ENCODE measurements at places on chromosomes 7 and 10. TPM values are rescaled to one million over a fixed set of nuclear protein-coding genes. Genes with fewer than 3 reads are reported as not detected.

ADCYAP1R1 gene
- 56.7 TPM for total RNA-seq

DNA sequence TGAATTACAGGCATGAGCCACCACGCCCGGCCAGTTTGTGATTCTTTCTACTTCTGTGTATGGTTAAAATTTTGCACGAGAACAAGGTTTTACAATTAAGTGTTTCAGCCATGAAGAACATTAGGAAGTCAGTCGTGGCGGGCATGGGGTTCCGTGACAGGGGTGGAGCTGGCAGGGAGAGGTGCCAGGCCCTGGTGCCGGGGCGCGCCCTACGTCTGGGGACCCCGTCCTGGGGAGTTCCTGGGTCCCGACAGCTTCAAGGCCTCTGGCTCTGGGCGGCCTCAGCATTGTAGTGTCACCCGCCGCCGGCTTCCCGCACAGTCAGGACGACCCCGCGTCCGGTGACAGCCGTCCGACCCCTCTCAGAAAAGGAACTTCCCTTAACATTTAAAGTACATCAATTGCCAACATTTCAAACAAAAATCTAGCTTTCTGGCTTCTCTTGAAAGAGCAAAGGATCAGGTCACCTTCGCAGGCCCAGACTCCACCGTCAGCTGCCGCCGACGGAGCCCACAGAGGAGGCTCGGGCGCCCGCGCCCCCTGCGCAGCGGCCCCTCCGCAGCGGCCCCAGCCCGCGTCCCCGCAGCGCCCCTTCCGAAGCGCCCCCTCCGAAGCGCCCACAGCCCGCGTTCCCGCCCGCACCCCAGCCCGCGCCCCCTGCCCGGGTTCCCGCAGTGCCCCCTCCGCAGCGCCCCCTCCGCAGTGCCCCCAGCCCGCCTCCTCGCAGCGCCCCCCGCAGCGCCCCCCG is 23.2 kb upstream of the MKI67 start:
- DNase-seq: no peak

HTRA1 gene
- 18.8 TPM for total RNA-seq

- DNase-seq: no peak
These were observed 270.1 kb downstream of the ARL4A start for GRCh38 chr7:12957487-12957886.

DNA sequence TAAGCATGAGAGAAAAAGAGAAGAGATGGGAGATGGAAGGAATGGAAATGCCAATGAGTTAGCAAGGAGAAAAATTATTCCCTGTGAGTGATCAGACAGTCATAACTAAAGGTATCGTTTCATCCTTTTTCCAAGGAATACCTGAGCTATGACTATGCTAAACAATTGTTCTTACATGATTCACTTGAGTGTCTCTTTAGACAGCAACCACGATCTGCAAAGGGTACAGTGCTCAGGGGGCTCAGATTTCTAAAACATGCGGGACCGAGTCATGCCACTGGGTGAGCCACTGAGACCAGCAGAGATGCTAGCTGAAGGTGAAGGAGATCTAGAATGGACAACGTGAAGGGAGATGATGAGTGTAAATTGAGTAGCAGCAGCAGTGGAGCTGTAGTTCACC is 78.0 kb upstream of the CTTNBP2 start:
- DNase-seq: no peak

ASB10 gene
- total RNA-seq: not detected

PRR15 gene
- not detected for total RNA-seq

PNLIPRP2 gene
- total RNA-seq: not detected

GRCh38 chr7:92916770-92917224 is 80.4 kb upstream of the CDK6 start:
- DNase-seq: no peak

DNA sequence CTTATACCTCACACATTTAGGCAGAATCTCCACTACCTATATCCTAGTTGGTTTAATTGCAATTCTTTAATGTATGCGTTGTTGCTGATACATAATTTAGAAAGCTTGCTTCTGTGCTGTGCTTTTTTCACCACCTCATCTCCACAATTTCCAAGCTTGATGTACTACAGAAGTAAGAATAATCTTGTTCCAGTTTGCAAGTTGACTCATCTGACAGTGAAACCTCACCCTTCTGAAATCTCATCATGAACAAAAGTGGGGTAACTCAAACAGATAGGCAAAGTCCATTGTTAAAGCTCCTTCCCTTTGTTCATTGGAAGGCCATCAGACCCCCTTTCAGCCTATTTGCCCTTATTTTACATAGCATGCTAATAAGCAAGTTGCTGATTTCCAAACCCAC is 13.6 kb downstream of the EIF4EBP2 start:
- DNase-seq: no peak

HMX3 gene
- total RNA-seq: not detected

- DNase-seq: peak; percentile 68
These were observed 1.6 kb downstream of the PDGFA start for GRCh38 chr7:517774-518629.

DNA sequence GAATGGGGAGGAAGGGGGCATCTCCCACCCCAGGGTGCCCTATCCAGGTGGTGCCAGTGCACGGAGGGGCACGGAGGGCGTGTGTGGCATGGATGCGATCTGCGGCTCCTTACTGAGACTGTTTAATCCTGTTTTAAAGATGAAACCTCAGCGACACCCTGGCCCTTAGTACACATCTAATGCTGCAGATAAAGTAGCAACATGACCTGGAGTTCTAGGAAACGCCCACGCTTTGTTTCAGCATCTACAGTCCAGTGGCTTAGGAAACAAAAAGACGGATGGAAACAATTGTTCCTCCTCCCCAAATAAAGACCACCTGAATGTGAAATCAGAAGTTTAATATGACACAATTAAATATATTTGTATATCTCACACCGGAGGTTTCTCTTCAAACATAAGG is 201.9 kb downstream of the DNAJB6 start:
- no peak for DNase-seq

GRCh38 chr7:28988810-28989209 is 30.7 kb upstream of the TRIL start:
- DNase-seq: no peak

DNA sequence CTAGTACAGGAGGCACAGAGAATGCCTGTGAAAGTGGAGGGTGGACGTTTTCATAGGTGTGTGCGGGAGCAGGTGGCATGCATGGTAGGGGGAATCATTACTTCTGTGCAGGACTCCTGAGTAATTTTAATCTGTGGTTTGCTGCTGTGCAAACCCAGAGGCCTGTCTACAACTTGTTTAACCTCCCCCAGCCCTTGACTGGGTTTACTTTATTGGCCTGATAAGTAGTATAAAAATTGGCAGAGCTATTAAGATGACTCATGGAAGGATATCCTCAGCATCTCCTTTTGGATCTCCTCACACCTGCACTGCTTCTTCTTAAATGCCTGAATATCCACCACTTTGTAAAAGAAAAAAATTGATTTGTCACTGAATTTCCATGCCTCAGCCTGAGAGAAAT is 104.8 kb downstream of the AUTS2 start:
- no peak for DNase-seq

DNA sequence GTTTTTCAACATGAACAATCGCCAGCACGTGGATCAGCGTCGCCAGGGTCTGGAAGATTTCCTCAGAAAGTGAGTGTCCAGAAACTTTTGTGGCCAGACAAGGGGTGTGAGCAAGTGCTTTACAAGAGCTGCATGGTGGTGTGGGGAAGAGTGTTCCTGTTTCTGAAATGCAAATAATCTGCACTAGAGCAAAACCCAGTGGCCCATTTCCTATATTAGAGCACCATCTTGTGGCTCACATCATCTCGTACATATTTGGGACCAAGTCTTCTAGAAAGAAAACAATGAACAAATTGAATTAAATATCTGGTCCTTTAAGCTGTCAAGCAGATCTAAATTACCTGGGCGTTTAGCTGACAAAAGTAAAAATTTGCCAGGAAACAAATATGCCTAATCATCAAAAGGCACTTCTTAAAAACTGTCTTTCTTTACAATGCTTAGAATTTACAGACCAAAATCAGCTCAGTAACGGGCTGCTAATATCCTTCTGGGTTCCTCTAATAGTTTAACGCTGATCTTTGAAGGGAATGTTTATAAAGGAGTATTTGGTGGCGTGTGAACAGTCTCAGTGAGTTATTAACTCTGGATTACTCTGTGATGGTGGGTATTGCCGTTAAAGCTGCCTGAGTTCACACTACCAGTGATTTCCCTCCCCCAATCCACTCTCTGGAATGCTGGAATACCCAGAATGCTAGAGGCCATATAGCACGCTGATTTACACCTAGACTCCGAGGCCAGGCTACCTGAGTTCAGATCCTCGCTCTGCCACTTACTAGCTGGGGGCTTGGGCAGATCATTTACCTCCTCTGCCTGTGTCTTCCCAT is 73.6 kb downstream of the SNX10 start:
- peak; percentile 69 for DNase-seq

MAT1A gene
- not detected for total RNA-seq

GRCh38 chr7:98613601-98614425 is 3.3 kb upstream of the NPTX2 start:
- no peak for DNase-seq

GRCh38 chr7:12719981-12720865 is 32.8 kb downstream of the ARL4A start:
- DNase-seq: no peak

HOXA13 gene
- not detected for total RNA-seq

GRCh38 chr7:83519240-83519639 is 129.7 kb downstream of the SEMA3E start:
- DNase-seq: no peak

DNA sequence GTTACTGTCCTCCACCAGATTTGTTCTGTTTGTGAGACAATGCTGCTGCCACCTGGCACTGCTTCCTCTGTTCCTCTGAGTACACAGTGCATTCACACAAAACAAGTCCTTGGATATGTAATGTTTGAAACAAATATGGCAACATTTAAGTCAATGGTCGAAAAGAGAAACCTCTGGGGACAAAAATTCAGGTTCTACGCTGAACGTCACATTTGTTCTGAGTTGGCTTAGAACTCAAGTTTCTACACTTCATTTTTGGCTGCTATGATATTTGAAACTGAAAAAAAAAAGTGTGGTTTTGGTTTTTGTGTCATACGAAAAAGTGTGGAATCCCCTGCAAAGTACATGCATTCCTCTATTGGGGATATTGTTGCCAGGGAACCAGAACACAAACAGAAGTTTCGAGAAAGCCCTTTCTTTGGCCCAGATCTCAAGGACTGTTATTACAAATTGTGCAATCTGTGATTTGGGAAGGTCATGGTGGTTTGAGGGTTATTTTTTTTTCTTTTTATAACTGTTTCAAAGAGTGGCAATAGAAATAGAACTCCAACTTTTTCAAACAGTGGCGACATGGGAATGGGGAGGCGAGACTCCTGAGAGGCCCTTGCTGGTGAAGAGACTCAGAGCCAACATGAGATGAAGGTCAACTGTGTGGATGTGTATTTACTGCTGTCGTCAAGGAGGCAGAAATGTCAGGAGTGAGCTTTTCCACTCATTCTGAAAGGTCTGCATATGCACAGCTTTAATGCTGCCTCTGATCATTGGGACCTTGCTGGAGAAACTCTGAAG is 127.5 kb downstream of the CUBN start:
- no peak for DNase-seq

GRCh38 chr10:11002916-11003315 is 14.8 kb upstream of the CELF2 start:
- no peak for DNase-seq

OR2A42 gene
- 0.45 TPM for total RNA-seq

ACSM6 gene
- not detected for total RNA-seq

- DNase-seq: no peak
These were observed 59.7 kb upstream of the CDK14 start for GRCh38 chr7:90536449-90536848.
